Effector memory CD4-positive, alpha-beta T cell (primary cell): ENCODE measurements at places on chromosomes 1 and 21.

- H3K4me1 ChIP-seq, result no peaks in the 10 kb centered on the region
- H3K27me3 ChIP-seq, result no peaks in the 10 kb centered on the region
- no peak for DNase-seq
- no peak overlapping the region for H3K4me3 ChIP-seq
- peaks cover 19% of the 10 kb centered on the region for H3K36me3 ChIP-seq
These were observed 50.6 kb upstream of the SLC35A3 start for GRCh38 chr1:99919220-99919619.

DNA sequence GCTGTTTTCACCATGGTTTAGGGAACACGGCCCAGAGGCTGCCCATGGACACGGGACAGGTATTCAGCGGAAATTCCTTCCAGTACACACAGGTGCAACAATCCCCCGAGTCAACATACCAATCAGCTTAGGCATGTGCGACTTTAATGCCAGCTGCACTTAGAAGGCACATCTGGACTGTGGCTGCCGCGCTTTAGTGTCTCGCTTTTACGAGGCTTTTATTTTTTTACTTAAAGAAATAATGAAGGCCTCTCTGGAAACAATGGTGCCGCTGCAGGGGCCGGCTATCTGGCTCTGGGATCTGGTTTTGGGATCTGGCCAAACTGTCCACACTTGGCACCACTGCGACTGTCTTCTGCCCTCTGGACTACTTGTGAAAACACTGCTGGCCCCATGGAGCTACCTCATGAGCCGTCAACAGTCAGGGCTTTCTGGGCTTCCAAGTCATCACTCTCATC is 55.5 kb downstream of the SLC66A1 start:
- H3K27ac ChIP-seq, result no peak overlapping the region
- no peaks in the 10 kb centered on the region for H3K27me3 ChIP-seq
- DNase-seq, result no peak
- peaks cover 6% of the 10 kb centered on the region for H3K4me1 ChIP-seq
- H3K36me3 ChIP-seq, result peaks cover 37% of the 10 kb centered on the region
- H3K4me3 ChIP-seq, result no peak overlapping the region

DNA sequence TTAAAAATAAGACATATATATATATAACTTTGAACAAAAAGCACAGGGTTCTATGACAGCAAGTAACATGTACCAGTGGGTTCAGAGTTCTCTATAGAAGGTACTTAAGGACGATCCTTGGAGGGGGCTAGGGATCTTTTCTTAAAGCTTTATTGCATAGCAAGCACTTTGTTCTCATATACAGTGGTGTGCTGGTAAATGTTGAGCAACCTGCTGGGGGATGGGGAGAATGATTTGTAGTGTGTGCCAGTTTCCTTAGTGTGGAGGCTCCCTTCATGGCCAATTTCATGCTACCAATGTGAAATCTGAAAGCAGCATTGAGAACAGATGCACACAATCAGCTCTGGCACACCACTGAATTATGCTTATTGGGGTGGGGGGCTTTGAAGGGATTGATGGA is 69.5 kb upstream of the NFASC start:
- H3K27me3 ChIP-seq, result no peaks in the 10 kb centered on the region
- DNase-seq, result no peak
- H3K4me1 ChIP-seq, result no peaks in the 10 kb centered on the region
- H3K36me3 ChIP-seq, result no peaks in the 10 kb centered on the region
- H3K27ac ChIP-seq, result no peak overlapping the region
- no peak overlapping the region for H3K4me3 ChIP-seq

GRCh38 chr1:14784790-14785773 is 186.6 kb downstream of the KAZN start:
- no peaks in the 10 kb centered on the region for H3K27me3 ChIP-seq
- no peaks in the 10 kb centered on the region for H3K4me1 ChIP-seq
- no peak overlapping the region for H3K4me3 ChIP-seq
- H3K27ac ChIP-seq, result no peak overlapping the region
- no peak for DNase-seq

GRCh38 chr1:162025541-162025940 is 1.9 kb upstream of the OLFML2B start:
- no peaks in the 10 kb centered on the region for H3K27me3 ChIP-seq
- H3K4me3 ChIP-seq, result no peak overlapping the region
- no peaks in the 10 kb centered on the region for H3K4me1 ChIP-seq

DNA sequence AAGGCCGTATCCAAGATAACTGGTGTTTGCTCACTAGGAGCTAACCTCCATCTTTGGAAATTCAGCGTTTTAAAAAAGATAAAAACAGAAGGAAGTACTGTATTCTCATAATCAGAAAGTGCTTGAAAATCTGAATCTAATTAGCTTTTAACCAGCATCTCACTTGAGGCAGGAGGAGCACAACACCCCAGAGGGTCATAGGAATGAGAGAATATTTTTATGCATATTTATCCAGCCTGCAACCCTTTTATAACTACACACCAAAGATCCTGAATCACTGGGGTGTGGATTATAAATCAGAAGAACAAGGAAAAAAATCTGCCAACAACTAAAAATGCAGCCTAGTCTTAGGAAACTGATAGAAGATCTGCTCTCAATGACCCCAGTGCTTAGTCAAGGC is 68.0 kb upstream of the PTCH2 start:
- no peak overlapping the region for H3K4me3 ChIP-seq
- no peak overlapping the region for H3K27ac ChIP-seq
- no peaks in the 10 kb centered on the region for H3K27me3 ChIP-seq
- no peaks in the 10 kb centered on the region for H3K36me3 ChIP-seq
- H3K4me1 ChIP-seq, result no peaks in the 10 kb centered on the region

GRCh38 chr1:208054485-208054884 is 143.6 kb upstream of the CD34 start:
- H3K27me3 ChIP-seq, result no peaks in the 10 kb centered on the region
- no peaks in the 10 kb centered on the region for H3K4me1 ChIP-seq
- H3K36me3 ChIP-seq, result no peaks in the 10 kb centered on the region
- DNase-seq, result no peak
- no peak overlapping the region for H3K27ac ChIP-seq

DNA sequence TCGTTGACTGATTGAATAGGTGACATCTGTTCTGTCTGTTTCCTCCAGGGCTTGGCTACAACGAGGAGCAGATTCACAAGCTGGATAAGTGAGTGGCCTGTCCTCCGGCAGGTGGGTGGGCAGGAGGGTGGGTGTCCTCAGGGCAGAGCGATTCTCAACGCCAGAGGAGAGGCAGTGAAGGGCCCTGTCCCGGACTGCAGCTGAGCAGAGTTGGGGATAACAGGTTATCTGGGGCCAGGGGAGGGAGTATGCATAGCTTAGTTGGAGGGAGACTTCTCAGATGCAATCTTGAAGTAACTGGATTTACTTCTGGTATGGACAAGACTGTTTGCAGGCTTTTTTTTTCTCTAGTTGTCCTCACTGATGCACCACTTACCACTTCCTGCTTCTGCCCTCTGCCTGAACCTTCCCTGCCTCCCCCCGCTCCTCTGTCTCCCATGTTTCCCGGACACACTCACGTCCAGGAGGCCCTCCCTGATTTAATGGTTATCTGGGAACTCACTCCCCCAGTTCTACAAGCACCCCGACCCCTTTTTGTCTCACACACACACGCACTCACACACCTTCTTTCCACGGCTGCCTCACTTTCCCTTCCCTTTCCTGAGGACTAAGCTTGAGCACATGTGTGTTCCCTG is 16.4 kb upstream of the RASSF5 start:
- no peak overlapping the region for H3K4me3 ChIP-seq
- DNase-seq, result no peak
- peaks cover 74% of the 10 kb centered on the region for H3K36me3 ChIP-seq
- H3K4me1 ChIP-seq, result no peaks in the 10 kb centered on the region

DNA sequence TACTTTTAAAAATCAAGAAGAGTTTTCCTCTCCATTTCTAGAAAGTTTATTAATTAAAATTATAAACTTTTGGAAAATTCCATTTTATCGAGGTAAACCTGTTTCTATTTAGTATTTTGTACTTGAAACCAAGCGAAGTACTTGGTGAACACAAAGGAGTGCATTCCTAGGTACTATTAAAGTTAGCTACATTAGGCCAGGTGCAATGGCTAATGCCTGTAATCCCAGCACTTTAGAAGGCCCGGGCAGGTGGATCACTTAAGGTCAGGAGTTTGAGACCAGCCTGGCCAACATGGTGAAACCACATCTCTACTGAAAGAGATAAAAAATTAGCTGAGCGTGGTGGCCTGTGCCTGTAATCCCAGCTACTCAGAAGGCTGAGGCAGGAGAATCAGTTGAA is 292.2 kb downstream of the NTNG1 start:
- H3K4me3 ChIP-seq, result no peak overlapping the region
- H3K27me3 ChIP-seq, result no peaks in the 10 kb centered on the region
- H3K27ac ChIP-seq, result no peak overlapping the region
- no peaks in the 10 kb centered on the region for H3K36me3 ChIP-seq
- no peaks in the 10 kb centered on the region for H3K4me1 ChIP-seq
